ENCODE measurements at places on chromosomes 2 and 18.

DNA sequence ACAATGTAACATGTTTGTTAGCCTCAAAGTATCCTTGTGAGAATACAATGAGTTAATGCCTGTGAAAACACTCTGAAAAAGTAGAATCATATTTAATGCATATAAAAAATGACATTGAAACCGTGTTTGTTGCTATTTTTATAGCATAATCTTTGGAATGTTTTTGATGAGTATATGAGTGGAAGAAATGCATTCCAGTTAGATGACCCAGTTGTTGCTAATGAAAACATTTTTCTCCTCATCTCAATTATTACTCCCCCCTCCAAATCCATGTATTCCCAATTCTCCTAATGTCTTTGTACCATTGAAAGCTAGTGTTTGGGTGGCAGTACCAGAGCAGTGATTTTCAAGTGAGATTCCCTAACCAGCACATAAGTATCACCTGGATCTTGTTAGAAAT is 67.1 kb upstream of the DSEL start:
- DNase-seq = no peak

DNA sequence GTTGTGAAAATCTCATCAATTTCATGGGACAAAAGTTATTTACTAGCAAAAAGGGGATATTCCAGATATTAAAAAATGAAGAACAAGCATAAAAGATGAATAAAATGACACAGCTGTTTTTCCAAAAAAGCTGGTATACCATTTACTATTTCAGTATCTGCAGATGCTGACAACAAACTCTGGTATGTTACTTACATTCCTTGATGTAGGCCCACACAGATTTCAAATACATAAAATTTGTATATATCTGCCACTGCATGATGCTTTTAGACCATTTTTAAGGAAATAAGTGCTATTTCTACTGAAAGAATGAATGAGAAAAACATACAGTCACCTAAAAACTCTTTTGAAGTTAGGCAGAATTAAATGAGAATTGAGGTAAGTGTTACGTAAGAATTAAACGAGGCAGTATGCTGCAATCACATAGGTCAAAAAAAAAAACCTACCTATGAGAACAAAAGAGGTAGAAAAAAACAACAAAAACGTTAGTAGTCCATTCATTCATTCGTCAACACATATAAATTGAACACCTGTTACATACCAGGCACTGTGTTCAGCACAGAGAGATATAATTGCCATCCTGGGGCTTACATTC is 32.5 kb downstream of the ARL5A start:
- no peak for DNase-seq

GRCh38 chr2:173134703-173135102 is 59.1 kb downstream of the MAP3K20 start:
- no peak for DNase-seq

DNA sequence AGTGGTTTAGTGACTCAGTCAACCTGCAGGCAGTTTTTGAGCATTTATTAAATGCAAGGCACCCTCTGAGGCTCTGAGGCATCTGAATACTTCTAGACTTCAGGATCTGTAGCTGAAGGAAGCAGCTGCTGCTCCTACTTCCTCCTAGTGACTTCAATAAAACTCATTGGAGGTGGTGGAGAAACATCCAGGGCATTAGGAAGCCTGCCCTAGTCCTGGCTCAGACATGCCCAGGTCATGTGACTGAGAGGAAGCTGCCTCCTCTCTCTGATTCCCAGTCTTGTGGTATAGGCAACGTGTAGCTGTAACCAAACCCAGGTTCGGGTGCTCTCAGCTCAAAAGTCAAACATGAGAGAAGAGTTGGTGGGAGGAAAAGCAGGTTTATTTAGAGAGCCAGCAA is 287.2 kb upstream of the GYPC start:
- no peak for DNase-seq

GRCh38 chr2:232908695-232909094 is 38.6 kb downstream of the SNORC start:
- DNase-seq = no peak

GRCh38 chr2:222866358-222866960 is 5.6 kb downstream of the ACSL3 start:
- DNase-seq = no peak

DNA sequence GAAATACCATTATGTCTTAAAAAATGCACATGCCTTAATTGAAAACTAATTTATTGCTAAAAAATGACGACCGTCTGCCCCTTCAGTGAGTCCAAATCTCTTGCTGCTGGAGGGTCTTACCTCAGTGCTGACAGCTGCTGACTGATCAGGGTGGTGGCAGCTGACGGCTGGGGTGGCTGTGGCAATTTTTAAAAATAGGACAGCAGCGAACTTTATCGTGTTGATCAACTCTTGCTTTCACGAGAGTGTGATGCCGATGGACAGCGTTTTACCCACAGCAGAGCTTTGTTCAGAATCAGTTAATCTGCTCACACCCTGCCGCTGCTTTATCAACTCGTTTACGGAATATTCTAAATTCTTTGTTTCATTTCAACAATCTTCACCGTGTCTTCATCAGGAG is 21.2 kb upstream of the CTDP1 start:
- no peak for DNase-seq

DNA sequence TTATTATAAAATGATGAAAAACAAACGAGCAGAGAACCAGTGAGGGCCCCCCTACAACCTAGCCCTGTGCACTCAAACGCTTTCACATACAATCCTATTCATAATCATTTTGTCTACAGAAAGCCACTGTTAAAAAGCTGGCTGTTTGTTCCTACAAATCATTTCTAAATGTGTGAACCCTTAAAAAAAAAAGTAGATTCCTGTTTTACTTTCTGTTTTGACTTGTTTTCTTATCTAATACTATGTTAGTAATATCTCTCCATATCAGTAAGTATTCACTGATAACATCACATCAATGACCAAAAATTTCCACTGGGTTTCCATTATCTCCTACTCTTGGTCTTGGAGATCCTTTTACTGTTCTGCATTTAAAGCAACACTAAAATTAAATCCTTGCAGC is 128.8 kb upstream of the TTC39C start:
- DNase-seq = no peak

DNA sequence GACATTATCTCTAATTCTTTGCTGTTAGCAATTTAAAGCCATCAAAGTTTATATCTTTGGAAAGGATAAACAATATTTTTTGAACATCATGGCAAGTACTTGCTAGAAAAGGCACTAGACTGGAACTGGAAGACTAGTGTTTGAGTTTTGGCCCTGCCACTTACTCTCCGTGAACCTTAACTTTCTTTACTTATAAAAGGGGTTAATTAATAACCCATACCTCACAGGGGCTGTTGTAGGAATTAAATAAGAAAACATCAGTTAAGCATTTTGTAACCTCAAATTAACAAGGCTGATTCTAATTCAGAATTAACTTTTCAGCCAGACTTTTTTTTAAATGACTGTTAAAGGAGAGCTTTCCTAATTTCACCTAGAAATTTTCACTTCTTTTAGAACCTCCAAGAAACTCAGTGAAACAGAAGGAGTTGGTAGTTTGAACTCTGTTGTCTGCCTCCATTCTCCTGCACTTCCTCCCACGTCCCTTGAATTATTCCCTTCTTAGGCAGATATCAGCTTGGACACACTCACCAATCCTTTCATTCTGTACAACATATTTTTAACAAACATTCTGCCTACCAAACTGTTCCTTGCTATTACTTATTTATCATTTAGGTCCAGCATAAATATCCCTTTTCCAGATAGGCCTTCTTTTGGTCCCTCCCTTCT is 79.5 kb downstream of the COX7A2L start:
- DNase-seq = no peak

GRCh38 chr18:53756610-53756972 is 467.9 kb downstream of the MBD2 start:
- DNase-seq = no peak

- DNase-seq = no peak
Observed at GRCh38 chr2:111182121-111182520, 61.4 kb downstream of the BCL2L11 start.

DNA sequence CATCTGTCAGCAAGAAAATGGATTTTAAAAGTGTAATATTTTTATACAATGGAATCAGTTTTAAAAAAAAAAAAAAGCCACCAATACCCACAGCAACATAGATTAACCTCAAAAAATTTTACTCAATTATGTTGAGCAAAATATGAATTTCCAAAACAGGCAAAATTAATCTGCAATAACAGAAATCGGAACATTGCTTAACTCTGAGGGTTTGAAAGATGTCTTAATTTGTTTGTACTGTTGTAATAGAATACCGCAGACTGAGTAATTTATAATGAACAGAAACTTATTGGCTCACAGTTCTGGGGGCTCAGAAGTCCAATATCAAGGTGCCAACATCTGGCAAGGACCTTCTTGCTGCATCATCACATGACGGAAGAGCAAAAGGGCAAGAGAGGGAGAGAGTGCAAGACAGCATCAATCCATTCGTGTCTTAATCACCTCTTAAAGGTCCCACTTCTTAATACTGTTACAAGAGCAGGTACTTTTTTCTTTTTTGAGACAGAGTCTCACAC is 31.8 kb upstream of the TNFAIP6 start:
- DNase-seq = no peak

DNA sequence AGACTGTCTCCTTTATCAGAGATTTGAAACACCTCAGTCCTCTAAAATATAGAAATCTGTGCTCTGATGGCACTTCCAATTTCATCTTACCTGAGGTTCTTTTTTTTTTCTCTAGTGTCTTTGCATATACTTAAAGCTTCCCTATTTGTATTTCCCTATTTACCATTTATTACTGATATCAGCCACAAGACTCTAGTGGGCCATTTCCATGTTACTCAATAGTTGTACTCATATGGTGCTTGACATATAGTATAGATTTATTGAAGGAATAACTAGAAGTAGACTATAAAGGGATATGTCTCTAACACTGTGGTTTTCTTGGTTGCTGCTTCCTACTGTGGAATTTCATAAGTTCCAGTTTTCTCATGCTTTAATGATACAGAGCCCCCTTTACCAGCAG is 3.0 kb downstream of the RBM45 start:
- DNase-seq = no peak

- DNase-seq = no peak
Observed at GRCh38 chr2:26363323-26363722, 16.7 kb upstream of the ADGRF3 start.

Measured in GM04503 (cell line).